Stimulated activated CD8-positive, alpha-beta memory T cell treated with anti-CD3 and anti-CD28 coated beads, Interleukin-7, amount 100 ng/mL, for 4 hours (primary cell): ENCODE measurements at places on chromosomes 5 and 9.

DNA sequence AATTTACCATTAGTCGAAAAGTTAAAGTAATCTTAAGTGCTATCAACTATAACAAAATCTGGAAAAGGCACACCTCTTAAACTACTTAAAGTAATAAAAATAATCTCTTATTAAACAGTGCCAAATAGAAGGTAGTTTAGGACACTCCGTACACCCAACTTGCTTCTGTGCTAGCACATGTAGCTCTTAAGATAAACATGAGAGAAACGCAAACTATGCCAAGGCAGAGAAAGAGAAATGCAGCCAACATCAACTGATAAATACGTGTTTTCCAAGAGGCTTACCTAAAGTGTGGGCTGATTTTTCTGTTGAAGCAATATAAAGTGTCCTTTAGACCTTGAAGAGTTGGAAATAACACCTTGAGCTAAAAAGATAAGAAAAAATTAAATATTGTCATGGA is 480.6 kb upstream of the DAB2 start:
- DNase-seq: no peak

GRCh38 chr5:111997711-111998110 is 240.7 kb upstream of the NREP start:
- DNase-seq: no peak

GRCh38 chr5:126970517-126971017 is 59.8 kb downstream of the MARCHF3 start:
- no peak for DNase-seq

DNA sequence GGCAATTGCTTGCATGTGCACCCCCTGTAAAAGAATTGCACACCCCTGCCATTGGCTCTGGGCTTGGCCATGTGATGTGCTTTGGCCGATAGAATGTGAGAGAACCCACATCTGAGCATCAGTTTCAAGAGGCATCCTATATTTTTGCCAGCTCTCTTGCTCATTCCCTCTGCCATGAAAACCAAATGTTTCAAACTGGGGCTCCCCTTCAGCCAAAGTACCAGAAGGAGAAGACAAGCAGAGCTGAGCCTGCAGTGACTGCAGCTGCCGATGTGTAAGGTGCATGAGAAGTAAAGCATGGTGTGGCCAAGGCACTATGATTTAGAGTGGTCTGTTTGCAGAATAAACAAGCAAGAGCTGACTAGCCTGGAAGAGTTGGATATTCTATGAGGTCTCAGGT is 132.3 kb downstream of the ASTN2 start:
- no peak for DNase-seq

GRCh38 chr9:109887079-109887478 is 107.1 kb downstream of the PALM2AKAP2 start:
- DNase-seq: no peak

DNA sequence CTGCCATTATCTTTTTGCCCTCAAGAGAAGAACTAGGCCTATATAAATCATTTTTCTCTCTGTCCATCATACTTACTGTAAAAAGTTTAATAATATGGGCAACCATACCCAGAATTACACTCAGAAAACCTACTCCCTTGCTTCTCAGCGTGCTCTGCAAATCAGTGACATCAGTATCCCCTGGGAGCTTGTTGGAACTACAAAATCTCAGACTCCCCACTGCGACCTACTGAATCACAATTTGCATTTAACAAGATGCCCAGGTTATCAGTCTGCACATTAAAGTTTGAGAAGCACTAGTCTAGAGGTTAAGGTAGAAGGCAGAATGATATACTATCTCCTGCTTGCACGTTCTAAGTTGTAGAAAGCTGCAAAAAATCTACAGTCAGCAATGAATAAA is 127.2 kb downstream of the MLLT3 start:
- DNase-seq: no peak

- DNase-seq: no peak
Observed at GRCh38 chr9:110028676-110029075, 179.3 kb downstream of the C9orf152 start.

DNA sequence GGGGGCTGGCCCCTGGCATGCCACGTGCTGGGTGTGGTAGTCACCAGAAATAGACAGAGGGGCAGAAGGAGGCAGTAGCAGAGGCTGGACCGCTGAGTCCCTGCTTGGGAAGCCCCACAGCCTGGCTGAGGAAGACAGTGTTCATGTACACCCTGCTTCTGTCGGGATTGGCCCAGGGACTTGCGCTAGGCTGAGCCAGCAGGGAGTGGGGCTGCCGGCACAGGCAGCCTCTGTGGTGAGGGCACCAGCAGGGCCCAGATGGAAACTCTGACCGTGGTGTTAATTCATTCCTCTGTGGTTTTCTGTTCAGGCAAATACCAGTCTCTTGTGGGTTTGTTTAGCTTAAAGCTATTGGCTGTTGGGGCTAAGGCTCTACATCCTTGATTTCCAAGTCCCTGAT is 108.6 kb upstream of the RAD23B start:
- no peak for DNase-seq
